Breast epithelium (tissue), 4 donors: ENCODE measurements at places on chromosomes 12 and 14. TPM values are rescaled to one million over a fixed set of nuclear protein-coding genes. Genes with fewer than 3 reads are reported as not detected.

Gene GPR162
- total RNA-seq: 4.2 TPM

DNA sequence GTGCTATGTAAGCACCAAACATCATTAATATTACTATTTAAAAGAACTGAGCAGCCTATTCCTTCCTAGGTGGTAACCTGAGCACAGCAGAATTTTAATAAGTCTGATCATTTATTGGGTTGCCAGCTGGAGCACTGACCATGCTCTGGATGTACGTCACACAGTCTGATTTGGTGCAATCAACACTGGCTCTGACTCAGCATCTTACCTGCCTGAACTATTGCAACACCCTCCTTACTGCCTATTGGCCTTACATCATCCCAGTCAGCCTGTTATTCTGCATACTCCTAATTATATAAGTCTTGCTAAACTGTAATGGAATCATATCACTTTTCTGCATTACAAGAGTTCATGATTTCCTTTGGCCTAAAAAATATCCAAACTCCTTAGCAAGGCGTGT lies 149.7 kb downstream of the PTPRO start:
- DNase-seq: no peak

Gene ZBTB42
- 9.2 TPM for total RNA-seq

DNA sequence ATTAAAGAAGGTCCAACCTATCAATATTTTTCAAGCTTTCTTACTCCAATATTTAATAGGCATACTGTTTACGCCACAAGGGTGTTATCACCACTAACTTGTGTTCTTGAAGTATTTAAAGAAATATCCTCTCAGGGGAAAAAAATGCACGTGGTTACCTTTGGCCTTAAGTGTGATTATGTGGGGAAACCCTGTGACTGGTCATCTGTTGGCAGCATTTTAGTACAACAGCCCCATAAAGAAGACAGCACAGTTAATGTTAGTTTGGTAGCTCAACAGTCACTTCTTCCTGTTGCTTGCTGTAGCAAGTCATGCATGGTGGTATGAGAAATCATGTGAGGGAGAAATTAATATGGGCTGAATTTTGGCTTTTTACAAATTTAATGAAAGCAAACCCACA lies 1021.5 kb upstream of the TMEM132C start:
- no peak for DNase-seq

Gene ADGRD1
- total RNA-seq: 11.6 TPM

Gene SLCO1C1
- total RNA-seq: 0.48 TPM

Gene GARIN6
- total RNA-seq: not detected

Gene GRIP1
- total RNA-seq: 6.3 TPM

DNA sequence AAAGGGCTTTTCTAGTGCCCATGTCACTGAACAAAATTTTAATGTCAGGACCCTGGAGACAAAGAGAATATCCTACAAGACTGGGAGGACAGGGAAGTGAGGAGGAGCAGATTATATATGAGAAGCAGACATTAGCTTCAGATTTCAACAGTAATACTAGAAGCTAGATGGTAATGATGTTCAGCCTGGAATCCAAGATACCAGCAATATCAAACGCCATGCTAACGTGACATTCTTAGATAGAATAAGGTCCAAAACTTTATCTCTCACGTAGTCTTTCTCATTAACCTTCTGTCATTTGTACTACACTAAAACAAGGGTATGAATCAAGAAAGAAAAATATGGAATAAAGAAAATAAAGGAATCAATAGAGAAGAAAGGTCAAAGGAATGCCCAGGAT lies 18.7 kb downstream of the SOS2 start:
- no peak for DNase-seq
